ENCODE measurements at places on chromosomes 7 and 10.

GRCh38 chr10:103193820-103194529 is 903 bp upstream of the NT5C2 start:
- no peak for DNase-seq

GRCh38 chr7:28328822-28329660 is 83.3 kb upstream of the CREB5 start:
- DNase-seq: no peak

- no peak for DNase-seq
Measured at GRCh38 chr7:42662862-42663261, 249.0 kb downstream of the C7orf25 start.

DNA sequence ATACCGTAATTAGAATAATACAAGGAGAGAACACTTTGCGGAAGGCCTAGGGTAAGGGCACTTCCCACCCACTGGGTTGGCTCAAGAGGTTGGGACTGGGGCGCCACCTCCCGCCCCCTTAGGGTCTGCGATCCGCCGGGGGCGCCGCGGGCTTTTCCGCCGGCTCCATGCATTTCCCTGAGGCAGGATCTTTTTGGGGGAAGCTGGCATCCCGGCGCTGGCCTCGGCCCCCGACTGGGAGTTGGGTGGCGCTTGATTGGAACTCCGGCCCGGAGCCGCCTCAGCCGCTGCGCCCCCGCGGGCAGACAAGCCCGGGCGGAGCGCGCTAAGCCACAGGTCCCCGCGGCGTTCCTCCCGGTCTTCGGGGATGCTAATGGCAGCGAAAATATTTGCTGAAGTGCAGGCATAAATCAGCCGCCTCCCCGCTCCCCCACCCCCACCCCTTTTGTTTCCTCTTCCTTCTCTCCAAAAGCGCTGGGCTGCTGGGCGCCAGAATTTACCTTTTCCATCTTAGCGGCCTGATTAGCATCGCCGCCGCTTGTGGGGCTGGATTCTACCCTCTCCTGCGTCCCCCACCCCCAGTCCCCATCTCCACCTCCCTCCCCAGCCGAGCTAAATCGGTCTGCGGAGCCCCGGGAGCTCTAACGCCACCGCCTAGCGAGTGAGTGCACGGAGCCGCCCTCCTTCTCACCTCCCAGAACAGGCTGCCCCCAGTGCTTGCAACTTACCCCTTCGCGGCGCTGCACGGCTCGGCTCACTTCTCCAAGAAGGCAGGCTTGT is 5.1 kb downstream of the UNC5B start:
- DNase-seq: no peak

GRCh38 chr7:96663871-96664445 is 45.7 kb downstream of the SEM1 start:
- DNase-seq: no peak

- DNase-seq: no peak
Measured at GRCh38 chr10:103941801-103942200, 23.8 kb upstream of the STN1 start.

- DNase-seq: no peak
Measured at GRCh38 chr7:29495653-29496052, 68.0 kb upstream of the PRR15 start.

All from stimulated activated effector memory CD8-positive, alpha-beta T cell treated with anti-CD3 and anti-CD28 coated beads, Interleukin-12 subunit alpha, Interleukin-12 subunit beta, amount 100 ng/mL, for 72 hours (primary cell).